ENCODE measurements at places on chromosomes 3 and 15. TPM values are rescaled to one million over a fixed set of nuclear protein-coding genes. Genes with fewer than 3 reads are reported as not detected.

The FOXL2 gene
- not detected for total RNA-seq

The ZIC4 gene
- total RNA-seq: not detected

The SMCO1 gene
- not detected for total RNA-seq

- no peak for DNase-seq
Observed at GRCh38 chr15:78084449-78084750, 6.9 kb upstream of the TBC1D2B start.

- DNase-seq: no peak
Observed at GRCh38 chr3:99875581-99875928, 57.9 kb downstream of the CMSS1 start.

GRCh38 chr15:41495736-41496599 lies 2.3 kb downstream of the ITPKA start:
- no peak for DNase-seq

DNA sequence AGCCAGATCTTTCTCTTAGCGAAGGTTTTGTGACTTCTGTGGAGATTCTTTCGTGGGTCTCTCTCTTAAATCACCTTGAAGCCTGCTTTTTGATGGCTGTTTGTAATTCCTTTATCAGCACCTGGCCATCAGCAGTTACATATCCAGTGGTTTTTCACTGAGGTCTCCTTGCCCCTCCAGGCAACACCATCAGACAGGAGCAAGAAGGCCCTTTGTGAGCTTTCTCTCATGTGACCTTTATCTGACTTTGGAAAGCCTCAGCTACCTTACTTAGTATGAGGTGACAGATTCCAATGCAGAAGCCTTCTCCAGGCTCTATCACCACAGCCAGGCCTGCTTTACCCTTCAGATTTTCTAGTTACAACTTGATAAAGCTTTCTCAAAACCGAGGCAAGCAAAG lies 30.0 kb upstream of the P3H2 start:
- no peak for DNase-seq

GRCh38 chr3:144380849-144381248 lies 409.2 kb downstream of the DIPK2A start:
- DNase-seq: no peak

- no peak for DNase-seq
Observed at GRCh38 chr3:172225215-172225707, 185.9 kb downstream of the FNDC3B start.

- no peak for DNase-seq
Observed at GRCh38 chr3:128311441-128311844, 155.2 kb downstream of the DNAJB8 start.

Data from activated CD4-positive, alpha-beta memory T cell treated with anti-CD3 and anti-CD28 coated beads for 36 hours (primary cell).